ENCODE measurements at places on chromosomes 3 and 15.

- no peak for DNase-seq
Observed at GRCh38 chr3:148727231-148727630, 29.5 kb downstream of the AGTR1 start.

DNA sequence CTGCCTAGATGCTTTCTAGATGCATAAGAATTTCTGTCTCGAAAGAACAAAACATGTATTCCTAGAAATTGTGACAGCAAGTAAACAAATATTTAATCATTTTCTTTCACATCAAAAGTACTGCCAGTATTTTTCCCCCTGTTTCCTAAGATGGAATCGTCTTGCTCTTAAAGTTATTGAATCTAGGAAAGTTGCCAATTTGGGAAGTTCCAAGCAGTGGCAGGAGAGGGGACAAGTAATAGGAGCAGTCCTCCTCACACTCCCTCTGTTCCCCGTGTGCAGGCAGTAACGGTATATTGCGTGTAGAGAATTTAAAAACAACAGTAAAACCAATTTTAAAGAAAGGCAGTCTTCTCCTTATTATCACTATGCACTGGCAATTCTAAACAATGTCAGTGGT is 619.8 kb downstream of the TBL1XR1 start:
- no peak for DNase-seq

DNA sequence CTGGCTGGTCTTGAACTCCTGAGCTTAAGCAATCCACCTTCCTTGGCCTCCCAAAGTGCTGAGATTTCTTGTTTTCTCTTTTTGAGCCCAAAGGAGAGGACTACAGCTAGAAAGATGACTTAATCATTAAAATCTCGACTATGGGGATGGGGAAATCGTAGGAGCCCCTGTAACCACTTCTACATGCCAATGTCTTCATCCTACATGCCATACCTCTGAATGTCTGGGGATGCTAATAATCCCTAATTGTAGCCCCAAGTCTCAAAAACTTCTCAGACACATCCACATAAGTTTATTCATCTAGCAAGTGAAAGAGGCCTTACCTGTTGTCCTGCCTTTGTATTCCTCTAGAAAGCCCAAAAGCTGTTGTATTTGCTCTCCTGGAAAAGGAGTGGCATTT is 3.7 kb upstream of the RHOV start:
- no peak for DNase-seq

DNA sequence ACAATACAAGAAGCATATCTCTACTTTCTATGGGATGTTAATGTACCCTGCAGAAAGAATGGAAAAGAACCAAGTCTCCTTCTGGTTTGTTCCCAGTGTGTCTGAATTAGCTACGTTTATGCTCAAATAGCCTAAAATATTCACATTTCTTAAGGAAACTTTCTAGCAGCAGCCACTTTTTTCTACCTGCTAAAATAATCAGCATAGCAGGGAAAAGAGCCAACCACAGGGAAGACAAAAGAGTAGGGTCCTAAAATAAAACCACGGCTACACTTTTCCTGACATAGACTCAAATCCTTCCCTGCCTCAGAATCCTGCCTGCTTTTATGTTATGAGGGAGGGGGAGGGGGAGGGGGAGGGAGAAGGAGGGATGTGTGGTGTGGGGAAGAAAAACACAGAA is 136.7 kb downstream of the GBE1 start:
- DNase-seq = no peak

- DNase-seq = no peak
Observed at GRCh38 chr15:80483725-80484161, 79.6 kb downstream of the ARNT2 start.

- DNase-seq = no peak
Observed at GRCh38 chr3:100358413-100358812, 23.9 kb downstream of the NIT2 start.

- DNase-seq = no peak
Observed at GRCh38 chr3:37753428-37753827, 108.3 kb upstream of the CTDSPL start.

Measured in upper lobe of left lung (tissue), 6 donors.